Activated naive CD8-positive, alpha-beta T cell treated with anti-CD3 and anti-CD28 coated beads, Interleukin-2, amount 50 U/mL, for 16 hours (primary cell): ENCODE measurements at places on chromosomes 3 and 15.

DNA sequence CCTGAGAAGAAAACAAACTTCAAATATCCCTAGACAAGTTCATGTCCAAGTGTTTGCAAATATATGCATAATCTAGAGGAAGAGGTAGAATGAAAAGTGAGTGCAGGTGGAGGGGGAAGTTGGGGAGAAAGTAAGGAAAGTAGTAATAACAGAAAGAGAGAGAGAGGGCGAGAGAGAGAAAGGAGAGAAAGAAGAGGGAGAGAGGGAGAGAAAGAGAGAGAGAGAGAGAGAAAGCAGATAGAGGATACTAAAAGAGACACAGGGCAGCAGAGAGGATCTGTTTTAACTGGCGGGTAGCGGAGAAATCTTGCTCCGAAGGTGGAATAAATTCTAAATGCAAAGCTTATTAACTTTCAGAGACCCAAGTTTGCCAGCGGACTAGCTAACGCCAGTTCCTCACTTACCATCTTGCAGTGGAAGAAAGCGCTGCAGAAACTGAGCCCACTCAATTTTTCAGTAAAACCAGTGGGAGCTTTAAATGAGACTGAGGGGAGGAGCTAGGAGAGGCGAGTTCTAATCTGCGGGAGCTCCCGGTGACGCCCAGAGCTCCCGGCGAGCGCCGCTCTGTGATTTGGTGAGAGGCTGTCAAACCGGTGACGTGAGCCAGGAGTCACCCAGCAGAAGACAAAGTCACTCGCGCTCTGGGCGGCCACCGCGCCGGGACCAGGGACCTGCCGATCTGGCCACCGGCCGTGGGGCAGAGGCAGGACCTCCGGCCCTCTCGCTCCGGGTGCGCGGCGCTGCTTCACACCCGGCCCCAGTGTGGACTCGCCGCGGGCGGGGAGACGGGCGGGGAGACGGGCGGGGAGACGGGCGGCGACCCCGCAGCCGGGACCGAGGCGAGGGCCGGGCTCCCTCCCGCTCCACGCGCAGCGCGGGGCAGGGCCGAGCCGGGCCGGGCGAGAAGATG is at the start of gene GMNC:
Gene GMNC (minus strand): TSS at position 486 of the 910 bp plus-strand sequence. CDS start 79 bp downstream, at position 407.
- DNase-seq = no peak

GRCh38 chr3:99505200-99505599 is 133.2 kb upstream of the COL8A1 start:
- no peak for DNase-seq

GRCh38 chr3:120637851-120638559 is 41.9 kb downstream of the NDUFB4 start:
- no peak for DNase-seq

- DNase-seq = no peak
Observed at GRCh38 chr15:98651036-98651481, 2.7 kb downstream of the IGF1R start.

- no peak for DNase-seq
Observed at GRCh38 chr3:116103868-116104530, 341.3 kb downstream of the LSAMP start.

GRCh38 chr3:94159062-94159828 is 96.4 kb downstream of the NSUN3 start:
- no peak for DNase-seq
